ENCODE measurements at places on chromosomes 2 and 18.

GRCh38 chr2:194319222-194319992, 1337.6 kb upstream of the SLC39A10 start:
- DNase-seq: no peak

DNA sequence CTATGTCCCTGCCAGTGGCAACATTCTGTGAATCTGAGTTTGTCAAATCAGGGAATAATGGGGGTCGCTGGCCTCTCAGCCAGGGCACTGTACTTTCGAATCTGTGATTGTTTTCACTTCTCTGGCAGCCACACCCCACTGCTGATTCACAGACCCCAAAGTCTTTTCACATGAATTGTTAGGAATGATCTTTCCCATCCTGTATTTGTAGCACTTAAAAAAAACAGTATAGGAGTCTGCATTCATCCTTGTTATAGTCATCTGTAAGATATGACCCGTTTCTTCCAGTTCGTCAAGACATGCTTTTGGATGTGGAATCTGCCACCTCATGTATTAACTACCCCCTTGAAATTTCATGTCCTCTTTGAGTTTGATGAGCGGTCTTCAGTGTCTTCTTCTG, 928 bp downstream of the NAGK start:
- no peak for DNase-seq

DNA sequence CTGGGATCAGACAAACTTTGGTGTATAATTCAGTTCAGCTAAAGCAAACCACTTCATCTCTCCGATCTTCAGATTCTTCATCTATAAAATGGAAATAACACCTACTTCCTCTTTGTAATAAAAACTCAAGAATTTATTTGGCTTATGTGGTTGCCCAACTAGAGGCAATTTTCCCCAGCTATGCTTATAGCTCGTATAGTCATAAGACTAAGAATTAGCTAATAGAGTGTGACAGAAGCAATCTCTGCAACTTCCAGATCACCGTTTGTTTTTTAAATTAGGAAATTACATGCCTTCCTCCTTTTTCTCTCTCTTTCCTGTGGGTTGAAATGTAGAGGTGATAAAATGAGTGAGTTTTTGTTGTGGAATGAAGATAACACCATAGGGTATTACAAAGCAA, 35.3 kb upstream of the KCNF1 start:
- DNase-seq: no peak

- DNase-seq: no peak
Observed at GRCh38 chr2:9331704-9332103, 91.6 kb downstream of the ITGB1BP1 start.

GRCh38 chr2:182730486-182730885, 14.4 kb downstream of the DNAJC10 start:
- no peak for DNase-seq

DNA sequence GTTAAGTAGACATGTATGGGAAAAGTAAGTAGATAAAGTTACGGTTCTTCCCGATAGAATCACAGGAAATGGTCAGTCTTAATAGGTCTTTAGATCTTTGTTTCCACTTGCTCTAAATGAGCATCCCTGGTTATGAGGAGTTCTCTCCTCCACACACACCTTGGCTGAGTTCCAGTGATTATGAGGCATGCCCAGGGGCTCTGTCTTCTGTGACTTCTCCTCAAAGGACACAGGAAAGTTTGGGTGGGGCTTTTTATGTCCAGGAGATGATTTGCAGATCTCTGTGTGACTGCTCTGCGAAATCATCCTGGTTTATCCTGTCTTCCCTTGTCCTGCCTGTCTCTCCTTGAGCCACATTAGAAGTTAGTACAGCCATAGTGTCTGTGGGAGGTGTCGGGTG, 83.9 kb upstream of the EML6 start:
- DNase-seq: no peak

GRCh38 chr2:135913727-135914365, 37.6 kb upstream of the MCM6 start:
- DNase-seq: no peak

- DNase-seq: no peak
Observed at GRCh38 chr2:196315388-196316049, 144.1 kb upstream of the STK17B start.

GRCh38 chr2:88735853-88736252, 44.4 kb downstream of the RPIA start:
- no peak for DNase-seq

DNA sequence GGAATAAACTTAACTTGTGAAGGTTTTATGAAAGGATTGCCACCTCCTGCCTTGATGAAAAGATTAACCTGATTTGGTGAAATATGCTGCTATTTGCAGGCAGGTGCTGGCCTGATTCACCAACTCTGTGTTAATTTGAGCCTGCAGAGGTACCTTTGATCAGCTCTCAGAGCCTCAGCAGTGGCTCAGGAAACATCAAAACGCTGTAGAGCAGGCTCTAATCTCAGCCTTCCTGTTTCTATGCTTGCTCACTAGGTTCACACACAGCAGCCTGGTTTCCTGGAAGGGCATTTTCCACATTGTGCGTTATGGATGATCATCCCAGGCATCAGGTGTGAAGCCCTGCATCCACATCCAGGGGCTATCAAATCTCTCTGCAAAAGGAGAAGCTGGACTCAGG, 16.9 kb downstream of the TGIF1 start:
- no peak for DNase-seq

GRCh38 chr2:151905963-151906632, 77.9 kb upstream of the ARL5A start:
- DNase-seq: no peak

DNA sequence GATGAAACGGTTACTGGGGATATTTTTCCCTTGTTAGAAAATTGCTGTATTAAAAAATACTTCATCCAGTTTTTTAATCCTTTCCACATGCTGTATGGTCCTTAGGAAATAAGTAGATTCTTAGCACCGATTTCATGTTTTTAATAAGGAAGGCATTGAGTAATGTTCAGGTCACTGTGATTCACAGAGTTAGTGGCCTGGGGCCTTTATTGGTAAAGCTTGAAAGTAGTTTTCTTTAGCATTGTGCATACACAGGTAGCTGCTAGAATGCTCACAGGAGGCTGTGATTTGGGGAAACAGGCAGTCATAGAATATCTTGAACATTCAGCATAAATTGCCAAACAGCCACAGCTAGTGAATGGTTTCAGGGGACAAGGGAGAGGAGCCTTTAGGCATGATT, 79.8 kb downstream of the XRCC5 start:
- no peak for DNase-seq

GRCh38 chr2:45889053-45889452, 237.6 kb downstream of the PRKCE start:
- peak; percentile 93 for DNase-seq

DNA sequence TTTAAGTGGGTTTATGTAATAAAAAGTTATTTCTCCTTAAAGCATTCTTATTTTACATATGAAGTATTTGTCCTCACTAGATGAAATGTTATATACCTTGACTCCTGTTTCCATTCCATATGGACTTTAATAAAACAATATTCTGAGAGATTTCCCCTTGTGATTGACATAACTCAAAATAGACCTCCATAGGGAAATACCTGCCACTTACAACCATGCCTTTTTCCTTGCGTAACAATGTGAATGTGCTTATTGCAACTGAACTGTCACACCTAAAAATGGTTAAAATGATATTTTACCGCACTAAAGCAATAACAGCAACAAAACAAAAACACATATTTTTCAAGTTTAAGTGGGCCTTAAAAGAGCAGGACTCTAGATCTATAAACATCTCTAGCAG, 70.3 kb upstream of the TGIF1 start:
- DNase-seq: no peak

DNA sequence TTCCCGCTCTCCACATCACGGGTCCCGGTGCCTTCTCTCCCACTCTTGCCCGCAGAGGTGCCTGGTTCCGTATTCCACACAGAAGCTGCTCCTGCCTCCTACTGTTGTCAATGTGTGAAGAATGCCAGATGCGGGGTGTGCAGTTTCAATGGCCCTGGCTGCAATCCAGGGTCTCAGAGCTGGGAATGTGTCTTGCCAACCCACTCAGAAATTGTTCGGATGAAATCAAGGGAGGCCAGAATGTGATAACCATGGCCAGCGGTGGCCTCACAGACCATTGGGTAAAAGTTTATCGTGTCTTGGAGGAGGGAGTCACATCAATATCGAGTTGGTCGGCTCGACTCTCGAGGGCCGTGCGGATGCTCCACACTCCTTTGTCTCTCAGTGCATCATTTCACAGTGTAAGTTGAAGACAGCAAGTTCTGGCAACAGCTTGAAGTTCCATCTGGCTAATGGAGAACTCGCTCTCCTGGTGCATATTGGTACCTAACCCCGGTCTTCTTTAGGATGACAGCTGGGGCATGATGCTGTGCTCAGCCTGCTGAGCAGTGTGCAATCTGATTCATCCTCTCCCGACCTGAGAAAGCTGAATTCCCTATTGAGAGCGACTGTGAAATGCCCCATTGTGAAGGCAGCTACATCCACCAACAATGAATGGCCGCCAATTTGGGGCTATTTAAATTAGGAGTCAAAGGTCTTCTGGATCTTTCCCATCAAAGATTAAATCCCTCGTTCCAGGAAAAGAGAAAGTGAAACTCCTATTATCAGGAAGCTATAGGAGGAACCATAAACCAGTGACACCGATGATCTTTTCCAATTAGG, 389.0 kb downstream of the SOX11 start:
- peak; percentile 91 for DNase-seq

- DNase-seq: no peak
Observed at GRCh38 chr18:11150271-11150615, 874 bp upstream of the PIEZO2 start.

DNA sequence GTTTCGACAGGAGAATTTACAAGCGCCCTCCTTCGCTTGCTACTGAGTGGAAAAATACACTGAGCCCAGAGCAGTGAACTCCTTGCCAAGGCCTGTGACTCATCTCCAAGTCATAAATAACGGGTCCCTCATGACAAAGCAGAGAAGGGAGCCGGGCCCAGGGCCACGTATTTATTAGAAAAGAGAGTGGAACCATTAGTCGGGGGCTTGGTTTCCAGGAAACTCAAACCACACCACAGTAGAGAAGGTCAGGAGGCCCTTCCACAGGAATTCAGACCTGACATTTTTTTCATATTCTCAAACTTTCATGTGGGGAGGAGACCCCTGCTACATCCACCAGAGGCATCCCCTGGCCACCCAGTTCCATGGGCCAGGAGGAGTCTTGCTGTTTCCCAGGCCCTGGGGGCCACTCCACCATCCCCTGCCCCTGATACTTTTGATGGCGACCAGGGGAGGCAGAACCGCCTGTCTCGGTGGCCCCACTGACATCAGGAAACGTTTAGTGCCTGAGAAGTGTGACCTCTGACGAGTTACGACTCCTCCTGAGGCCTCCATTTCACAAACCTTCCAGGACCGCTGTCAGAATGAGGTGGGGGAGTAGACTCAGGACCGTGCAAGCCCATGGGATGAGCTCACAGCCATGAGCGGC, 289.7 kb downstream of the DYSF start:
- no peak for DNase-seq

- DNase-seq: no peak
Observed at GRCh38 chr2:191932286-191932685, 85.4 kb upstream of the CAVIN2 start.
